Stimulated activated CD4-positive, alpha-beta T cell treated with anti-CD3 and anti-CD28 coated beads, Interleukin-12 subunit alpha, Interleukin-12 subunit beta, amount 100 ng/mL, for 48 hours (primary cell): ENCODE measurements at places on chromosomes 7 and 10.

DNA sequence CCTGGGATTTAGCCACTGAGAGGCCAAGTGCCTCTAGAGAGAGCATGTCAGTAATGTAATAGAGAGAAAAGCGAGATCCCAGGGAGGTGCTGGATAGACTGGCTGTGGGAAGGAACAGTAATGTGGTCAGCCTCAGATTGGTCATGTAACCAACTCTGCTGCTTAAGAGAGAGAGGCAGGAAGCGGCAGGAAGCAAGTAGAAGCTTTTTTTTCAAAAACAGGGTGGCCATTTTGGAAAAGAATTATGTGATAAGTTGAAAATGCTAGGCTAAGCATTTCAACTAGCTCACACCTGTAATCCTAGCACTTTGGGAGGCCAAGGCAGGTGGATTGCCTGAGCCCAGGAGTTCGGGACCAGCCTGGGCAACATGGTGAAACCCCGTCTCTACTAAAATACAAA lies 3.7 kb upstream of the PCOLCE start:
- DNase-seq = no peak

DNA sequence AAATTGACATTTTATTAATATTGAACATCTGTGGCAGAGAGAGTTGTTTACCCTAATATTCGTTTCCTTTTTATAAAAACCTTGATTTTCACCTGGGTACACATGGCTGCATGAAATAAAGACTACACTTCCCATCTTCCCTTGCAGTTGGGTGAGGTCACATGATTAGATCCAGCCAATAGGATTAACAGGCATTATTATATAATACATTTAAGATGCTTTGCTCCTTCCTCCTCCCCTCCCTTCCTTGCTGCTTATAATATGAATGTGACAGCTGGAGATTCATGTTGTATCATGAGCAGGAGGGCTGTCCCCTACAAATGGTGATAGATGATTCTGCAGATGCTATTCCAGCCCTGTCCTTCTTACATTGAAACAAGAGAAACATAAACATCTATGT lies 146.6 kb downstream of the SH2D4B start:
- DNase-seq = no peak

GRCh38 chr10:77417806-77418640 lies 219.6 kb downstream of the KCNMA1 start:
- DNase-seq = no peak

DNA sequence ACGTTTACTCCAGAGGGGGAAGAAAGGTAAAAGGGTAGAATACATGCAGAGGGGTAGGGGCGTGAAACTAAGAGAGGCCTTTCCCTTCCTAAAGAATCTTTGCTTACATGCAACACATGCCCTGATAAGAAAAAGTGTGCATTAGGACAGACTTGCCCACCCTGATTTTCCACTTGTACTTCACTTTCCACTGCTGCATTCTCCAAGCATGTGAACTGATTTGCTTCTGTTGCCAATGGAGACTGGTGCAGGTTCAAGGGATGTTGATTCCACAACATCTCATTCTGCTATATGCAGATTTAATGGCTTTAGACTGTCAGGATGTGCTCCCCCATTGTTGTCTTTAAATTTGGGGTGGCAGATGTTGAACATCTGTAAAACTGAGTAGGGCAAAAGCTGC lies 237.5 kb upstream of the TCF7L2 start:
- no peak for DNase-seq

- DNase-seq = no peak
Measured at GRCh38 chr10:31927884-31928548, 615 bp downstream of the ARHGAP12 start.

DNA sequence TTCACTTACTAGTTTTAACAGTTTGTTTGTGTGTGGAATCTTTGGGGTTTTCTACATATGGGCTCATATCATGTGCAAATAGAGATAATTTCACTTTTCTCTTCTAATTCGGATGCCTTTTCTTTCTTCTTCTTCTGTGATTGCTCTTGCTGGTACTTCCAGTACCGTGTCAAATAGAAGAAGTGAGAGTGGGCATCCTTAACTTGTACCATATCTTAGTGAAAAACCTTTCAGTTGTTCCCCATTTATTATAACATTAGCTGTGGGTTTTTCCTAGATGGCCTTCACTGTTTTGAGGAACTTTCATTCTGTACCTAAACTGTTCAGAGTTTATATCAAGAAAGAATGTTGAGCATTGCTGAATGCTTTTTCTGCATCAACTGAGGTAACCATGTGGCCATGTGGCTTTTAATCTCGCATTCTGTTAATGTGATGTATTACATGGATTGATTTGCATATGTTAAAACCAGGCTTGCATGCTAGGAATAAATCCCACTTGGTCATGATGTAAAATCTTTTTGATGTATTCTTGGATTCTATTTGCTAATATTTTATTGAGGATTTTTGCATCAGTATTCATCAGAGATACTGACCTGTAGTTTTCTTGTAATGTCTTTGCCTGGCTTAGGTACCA lies 78.7 kb downstream of the FAM107B start:
- no peak for DNase-seq

DNA sequence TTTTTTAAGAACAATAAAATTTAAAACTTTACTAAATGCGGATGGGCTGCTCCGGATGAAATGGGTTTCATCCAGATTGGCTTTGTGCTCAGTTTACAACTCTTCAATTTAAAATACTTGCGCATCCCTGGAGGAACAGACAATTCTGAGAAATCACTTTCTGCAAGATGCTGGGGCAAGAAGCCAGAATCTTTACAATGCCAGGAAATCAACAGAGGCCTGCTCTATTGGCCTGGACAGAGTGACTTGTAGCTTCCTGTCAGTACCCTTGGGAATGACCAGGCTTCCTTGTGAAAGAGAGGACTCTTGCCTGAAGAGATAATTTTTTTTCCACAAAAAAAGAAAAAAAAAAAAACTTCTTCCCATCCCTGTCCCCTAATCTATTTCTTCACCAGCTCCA lies 3.9 kb upstream of the FAM13C start:
- no peak for DNase-seq

- DNase-seq = no peak
Measured at GRCh38 chr7:30914596-30914995, 2.9 kb downstream of the AQP1 start.

GRCh38 chr10:130041451-130042371 lies 68.9 kb downstream of the C10orf143 start:
- no peak for DNase-seq

DNA sequence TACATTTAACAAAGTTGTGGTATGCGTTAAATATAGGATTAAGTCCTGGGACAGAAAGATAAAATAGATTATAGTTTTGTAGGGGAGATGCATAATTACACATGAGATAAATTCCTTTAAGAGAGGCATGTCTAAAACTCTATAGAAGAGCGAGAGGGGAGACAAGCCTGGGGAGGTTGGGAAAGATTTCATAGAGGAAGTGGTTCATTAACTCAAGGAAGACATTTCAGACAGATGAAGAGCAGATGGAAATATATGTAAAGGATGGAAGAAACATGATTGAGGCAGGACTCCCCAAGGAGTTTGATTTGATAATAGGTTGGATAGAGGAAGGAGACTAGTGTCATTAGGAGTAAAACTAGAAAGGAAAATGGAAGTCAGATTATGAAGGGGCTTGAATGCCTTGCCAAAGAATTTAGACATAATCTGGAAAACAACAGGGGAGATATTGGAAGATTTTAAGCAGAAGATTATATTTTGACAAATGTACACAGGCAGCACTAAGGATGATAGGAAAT lies 96.1 kb downstream of the PHTF2 start:
- DNase-seq = no peak

DNA sequence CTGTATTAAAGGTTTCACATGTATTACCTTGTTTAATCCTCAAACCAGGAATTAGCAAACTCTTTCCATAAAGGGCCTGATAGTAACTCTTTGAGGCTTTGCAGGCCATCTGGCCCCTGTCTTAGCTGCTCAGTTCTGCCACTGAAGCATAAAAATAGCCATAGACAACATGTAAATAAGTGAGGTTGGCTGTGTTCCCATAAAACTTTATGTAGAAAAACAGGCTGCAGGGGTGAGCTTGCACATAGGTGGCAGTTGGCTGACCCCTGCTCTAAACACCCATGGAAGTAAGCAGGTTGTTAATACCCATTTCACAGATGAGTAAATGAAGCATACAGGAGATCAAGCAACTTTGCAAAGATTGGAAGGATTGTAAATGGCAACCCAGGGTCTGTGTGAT lies 1279.2 kb upstream of the AUTS2 start:
- DNase-seq = no peak

GRCh38 chr10:48770561-48771089 lies 86.0 kb downstream of the WDFY4 start:
- DNase-seq = no peak

DNA sequence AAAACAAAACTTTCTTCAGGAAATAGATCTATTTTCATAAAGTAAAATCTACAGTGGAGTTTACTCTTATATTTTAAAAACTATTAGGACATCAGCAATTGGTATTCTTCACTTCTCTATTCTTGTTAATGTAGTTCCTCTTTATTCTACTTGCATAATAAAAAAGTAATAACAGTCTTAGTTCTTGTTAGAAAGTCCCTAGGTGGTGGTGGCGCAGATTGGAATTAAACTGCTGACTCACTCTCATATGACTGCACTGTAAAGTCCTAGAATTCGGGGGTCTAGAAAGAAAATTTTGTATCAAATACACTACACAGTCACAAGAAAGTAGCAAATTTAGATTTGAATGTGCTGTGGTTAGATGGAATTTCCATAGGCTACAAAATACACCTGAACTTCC lies 44.6 kb upstream of the TES start:
- DNase-seq = no peak

- no peak for DNase-seq
Measured at GRCh38 chr10:131180740-131181415, 130.6 kb downstream of the TCERG1L start.

- no peak for DNase-seq
Measured at GRCh38 chr7:121440857-121441503, 44.9 kb upstream of the FAM3C start.

- no peak for DNase-seq
Measured at GRCh38 chr10:49001402-49001801, 61.8 kb upstream of the LRRC18 start.

- no peak for DNase-seq
Measured at GRCh38 chr7:91276909-91277308, 12.7 kb downstream of the FZD1 start.

GRCh38 chr10:98047009-98047741 lies 16.8 kb upstream of the CRTAC1 start:
- no peak for DNase-seq

DNA sequence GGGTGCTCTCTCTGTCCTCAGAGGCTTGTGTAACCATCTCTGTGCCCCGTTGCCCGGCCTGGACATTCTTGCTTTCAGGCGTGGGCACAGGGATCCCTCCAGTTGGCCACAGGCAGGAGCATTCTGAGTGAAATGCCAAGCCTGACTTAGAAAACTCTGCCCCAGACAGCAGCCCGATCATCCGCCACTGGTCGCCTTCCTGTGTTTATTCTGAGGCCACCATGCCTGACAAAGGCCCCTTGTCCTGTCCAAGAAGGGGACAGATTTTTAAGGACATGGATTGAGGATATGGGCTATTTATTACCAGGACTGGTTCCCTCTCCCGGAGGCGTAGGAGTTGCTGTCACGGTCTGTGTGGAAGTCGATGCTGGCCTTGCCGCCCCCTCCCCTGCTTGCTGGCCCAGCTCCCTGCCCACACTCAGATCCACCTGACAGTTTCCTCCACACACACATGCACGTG lies 54.3 kb downstream of the SPOCK2 start:
- DNase-seq = no peak
